ENCODE measurements at places on chromosomes 5 and 9.

- DNase-seq = no peak
Observed at GRCh38 chr5:67515020-67515689, 318.6 kb upstream of the CD180 start.

GRCh38 chr5:59222687-59223511 lies 640.0 kb downstream of the RAB3C start:
- DNase-seq = no peak

GRCh38 chr5:9294793-9295465 lies 250.9 kb downstream of the SEMA5A start:
- DNase-seq = no peak

- no peak for DNase-seq
Observed at GRCh38 chr5:131081374-131081773, 83.7 kb downstream of the HINT1 start.

GRCh38 chr9:137221506-137222111 lies 431 bp downstream of the RNF208 start:
- DNase-seq = no peak

GRCh38 chr9:33143241-33143661 lies 23.9 kb downstream of the B4GALT1 start:
- no peak for DNase-seq

DNA sequence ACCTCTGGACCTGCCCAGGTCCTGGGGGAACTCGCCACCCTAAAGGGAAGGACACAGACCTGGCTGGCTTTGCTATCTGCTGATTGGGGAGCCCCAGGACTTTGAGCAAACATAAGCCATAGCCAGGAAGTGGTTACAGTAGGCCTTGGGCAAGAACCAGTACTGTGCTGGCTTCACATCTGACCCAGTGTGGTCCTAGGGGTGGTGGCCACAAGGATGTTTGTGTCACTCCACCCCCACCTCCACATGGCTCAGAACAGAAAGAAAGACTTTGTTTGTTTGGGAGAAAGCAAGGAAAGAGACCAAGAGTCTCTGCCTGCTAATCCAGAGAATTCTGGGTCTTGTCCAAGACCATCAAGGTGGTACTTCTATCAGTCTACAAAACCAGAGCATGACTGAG lies 334.2 kb downstream of the SPOCK1 start:
- DNase-seq = no peak

- no peak for DNase-seq
Observed at GRCh38 chr9:92639791-92640271, 30.1 kb downstream of the IPPK start.

DNA sequence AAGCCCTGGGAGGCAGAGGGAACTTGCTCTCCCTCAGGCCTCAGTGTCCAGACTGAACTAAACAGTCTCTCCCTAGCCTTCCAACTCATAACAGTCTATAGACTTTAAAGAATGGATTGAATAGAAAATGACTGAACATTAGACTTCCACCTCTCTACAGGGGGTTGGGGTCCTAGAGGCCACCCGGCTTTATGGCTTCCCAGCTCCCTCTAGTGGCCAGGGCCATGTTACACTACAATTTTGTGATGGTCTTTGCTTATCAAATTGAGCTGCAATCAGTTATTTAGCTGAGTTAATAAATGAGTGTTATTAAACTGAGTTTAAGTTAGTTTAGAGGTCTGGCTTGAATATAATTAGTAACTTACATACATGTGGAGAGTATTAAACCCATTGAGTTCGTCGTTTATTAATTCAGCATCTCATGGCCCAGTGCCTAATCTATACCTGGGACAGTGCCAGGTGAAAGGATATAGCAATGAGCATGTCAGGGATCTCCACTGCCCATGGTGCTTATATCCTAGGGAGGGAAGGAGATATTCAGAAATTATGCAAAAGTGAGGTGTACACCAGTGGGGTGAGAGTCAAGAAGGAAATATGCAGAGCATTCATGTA lies 105.2 kb downstream of the SH3TC2 start:
- DNase-seq = no peak

DNA sequence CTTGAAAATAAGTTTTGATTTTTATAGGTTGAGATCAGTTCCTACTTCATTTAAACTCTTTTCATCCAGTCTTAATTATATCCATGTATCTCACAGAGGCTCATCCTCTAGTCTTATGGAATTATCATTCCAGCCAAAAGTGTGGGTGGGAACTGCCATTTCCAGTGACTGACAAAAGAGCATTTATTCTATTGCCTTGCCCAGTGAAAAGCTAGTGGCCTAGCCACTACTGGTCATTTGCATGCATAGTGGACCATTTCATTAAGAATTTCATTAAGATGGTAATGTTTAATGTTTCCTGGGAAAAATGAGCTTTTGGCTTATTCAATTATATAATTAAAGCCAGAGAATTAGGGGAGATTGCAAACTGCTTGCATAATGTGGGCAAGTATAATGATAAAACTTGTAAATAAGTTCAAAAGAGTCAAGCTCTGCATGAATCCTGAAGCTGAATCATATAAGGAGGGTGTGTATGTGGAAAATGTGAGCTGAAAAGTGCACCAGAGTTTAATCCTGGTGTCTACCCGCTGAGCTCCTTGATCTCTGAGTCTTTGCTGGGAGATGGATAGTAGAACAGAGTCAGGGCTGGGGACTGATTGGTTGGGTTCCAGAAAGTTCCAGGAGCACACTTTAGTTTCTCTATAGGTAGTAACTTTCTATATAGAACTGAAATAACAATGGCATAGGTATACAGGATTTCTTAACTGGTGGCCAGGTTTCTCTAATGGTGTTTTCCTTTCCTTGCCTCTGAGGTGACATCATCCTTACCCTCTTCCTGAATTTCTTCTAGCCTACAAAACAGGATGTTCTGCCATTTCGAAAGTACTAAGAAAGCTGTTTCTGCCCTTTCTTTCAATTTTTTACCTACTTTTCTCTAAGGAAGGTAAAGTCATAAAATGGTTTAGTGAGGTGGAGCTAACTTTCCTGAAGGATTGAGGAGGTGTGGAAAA lies 78.5 kb downstream of the KIF4B start:
- DNase-seq = no peak

DNA sequence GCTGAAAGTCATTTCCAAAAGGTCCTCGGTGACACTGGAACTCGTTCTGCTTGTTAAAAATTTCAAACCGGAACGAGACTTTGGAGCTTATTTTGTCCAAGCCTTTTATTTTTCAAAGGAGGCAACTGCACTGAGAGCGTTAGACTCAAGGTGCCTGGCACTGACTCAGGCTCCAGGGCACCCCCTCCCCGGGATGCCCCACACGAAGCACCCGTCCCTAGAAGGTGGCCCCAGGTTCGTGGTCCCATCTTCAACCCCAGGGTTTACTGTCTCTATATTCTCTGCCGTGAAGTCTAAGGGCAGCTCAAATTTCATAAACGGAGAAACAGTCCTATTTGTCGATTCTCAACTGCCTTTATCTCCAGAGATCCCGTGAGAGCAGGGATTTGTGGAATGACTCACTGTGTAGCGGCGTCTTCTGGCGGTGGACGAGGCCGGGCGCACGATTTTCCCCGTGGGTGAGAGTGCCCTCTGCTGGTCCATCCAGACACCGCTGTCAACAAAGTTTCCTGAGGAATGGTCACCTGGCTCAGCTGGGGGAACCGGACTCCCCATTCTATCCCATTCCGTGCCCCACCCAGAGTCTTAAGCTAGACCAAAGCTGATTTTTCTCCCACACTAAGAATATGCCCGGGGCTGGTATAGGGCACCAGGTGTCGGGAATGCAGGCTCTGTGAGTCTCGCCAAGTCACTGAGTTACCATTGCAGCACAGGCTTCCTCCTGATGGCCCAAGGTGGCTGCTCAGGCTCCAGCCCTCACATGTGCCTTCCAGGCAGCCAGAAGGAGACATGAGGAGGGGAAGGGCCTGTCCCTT lies 27.1 kb upstream of the SLC6A19 start:
- DNase-seq = peak; percentile 91

DNA sequence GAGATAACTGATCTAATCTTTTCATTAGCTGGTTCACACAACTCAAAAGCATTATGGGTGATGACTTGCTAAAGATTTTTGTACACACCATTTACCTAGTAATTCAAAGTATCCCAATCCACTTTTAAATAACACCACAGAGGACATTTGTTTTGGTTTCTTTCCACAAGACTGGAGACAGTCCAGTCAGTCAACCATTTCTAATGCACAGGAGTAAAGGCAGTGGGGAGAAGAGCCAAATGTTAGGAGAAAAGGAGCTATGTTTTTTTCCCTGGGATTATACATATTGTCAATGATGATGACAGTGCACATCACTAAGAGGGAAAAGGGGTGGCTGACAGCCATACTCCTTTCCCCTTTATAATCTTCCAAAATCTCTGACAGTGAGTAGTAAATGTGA lies 240.9 kb downstream of the GABRB2 start:
- no peak for DNase-seq

GRCh38 chr9:79034583-79034982 lies 537.2 kb upstream of the TLE4 start:
- no peak for DNase-seq

DNA sequence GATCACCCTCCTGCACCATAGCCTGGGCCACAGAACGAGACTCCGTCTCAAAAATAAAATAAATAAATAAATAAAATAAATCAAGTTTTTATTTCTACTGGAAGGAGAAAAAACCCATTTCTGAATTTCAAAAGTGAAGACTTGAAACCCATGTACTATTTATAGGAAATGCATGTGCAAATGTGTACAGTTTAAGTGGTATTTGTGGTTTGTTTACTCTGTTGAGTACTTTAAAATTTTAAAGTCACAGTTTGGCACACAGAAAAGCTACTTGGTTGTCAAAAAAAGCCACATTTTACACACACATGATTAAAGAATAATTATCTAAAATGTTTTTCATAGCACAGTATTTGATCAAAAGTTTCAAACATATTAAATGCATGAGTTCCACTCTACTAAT lies 43.6 kb downstream of the NR3C1 start:
- no peak for DNase-seq

DNA sequence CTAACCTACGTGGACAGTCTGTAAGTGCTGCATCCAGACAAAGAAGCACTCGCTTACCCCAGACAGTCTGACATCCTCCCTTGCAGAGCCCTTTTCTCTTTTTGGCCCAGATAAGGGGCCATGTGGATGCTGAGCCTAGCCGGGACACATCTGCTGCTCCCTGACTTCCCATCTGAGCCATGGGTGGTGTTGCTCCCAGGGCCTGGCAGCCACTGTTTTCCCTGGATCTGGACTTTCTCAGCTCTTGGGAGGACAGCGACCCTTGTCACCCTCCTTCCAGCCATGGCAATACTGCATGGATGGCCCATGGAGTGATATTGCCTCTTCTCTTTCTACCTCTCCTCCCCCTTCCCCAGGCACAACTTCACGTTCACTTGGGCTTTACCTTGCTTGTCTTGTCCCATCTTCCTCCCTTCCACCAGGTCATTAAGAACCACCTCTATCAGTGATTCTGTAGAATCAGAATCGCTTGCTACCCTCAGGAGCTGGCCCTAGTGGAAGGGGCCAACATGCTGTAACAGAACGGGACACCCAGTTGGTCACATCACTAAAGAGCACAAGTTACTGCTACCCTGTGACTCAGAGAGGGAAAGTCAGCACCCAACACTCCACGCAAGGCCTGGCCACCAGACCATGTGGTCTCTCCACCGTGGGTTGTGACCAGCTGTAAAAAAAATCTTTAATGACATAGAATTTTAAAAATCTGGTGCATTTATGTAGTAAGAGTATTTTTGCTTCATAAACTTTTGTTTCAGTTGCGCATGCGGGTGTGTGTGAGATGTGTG lies 4.4 kb downstream of the NEURL1B start:
- no peak for DNase-seq

DNA sequence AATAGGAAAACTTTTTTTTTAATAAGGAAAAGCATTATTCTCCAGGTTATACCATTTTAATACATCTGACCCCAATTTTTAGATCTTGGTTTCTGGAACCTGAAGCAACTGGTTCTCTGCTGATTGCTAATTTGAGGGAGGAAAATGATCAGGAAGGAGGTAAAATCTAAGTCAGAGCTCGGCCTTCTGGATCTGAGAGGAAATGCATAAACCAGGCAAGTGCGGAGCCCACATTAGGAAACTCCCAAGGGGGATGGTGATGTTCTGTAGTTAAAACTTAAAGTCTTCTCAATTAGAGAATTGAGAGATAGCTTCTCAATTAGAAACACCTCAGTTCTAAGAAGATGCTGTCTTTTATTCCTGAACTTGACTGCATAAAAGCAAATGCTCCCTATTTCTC lies 113.5 kb downstream of the TSSK1B start:
- no peak for DNase-seq

- no peak for DNase-seq
Observed at GRCh38 chr5:143064218-143064641, 294.1 kb downstream of the ARHGAP26 start.

- DNase-seq = no peak
Observed at GRCh38 chr5:1885868-1886845, 3.4 kb upstream of the IRX4 start.

GRCh38 chr5:132228241-132229035 lies 785 bp upstream of the P4HA2 start:
- no peak for DNase-seq

DNA sequence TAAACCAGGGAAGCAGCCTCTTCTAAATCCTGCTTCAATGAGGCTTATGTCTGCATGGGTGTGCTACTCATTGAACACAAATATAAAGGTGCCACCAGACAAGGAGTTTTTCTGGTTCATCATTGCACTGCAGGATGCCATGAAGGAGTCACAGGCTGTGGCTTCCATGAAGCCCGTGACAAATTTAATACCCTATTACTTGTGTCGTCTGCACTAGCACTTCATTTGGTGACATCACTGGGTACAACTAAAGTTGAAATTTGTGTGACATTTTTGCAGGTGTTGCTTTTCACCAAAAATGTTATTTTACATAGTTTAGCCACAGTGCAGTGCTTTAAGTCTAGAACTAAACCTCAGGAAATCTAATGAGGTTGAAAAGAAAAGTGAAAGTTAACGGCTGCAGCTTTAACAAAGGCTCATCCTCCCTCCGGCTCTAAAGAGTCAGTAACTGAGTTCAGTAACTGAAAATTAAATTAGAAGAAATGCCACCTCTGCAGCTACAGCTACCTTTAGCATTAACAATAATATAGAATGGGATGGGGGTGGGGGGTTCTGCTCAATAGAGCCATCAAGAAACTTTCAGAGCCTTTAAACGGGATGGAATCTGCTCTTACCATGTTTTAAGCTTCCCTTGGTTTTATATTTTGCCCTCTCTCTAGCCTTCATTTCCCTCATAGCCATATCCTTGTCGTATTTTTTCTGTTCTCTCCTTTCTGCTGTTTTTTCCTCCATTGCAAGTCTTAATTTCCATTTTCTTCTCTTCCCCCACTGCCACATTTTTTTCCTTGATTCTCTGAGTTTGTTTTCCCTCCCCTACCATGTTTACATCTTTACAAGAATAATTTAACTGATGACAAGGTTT lies 233.8 kb upstream of the TMEM161B start:
- no peak for DNase-seq

DNA sequence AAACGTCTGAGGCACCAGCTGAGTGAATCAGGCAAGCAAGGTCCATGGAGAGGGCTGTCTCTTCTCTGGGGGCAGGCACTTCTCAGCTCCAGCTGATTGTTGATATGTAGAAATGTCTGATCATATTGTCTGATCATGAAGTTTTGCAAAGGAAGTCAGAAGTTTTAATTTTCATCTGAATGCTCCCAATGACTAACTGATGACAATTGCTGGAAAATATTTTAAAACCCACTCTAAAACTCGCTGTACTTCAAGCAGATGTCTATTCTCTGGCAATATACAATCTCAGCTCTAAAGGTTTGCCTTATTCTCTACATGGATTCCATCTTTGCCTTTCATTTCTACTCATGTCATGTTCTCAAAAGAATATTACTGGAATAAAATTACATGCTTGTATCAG lies 12.7 kb downstream of the PLK2 start:
- no peak for DNase-seq

- DNase-seq = no peak
Observed at GRCh38 chr5:58231041-58231440, 228.8 kb downstream of the PLK2 start.
